ENCODE measurements at places on chromosomes 4 and X. TPM values are rescaled to one million over a fixed set of nuclear protein-coding genes. Genes with fewer than 3 reads are reported as not detected.

GRCh38 chr4:165921546-165921945 is 48.5 kb downstream of the TLL1 start:
- DNase-seq = no peak

- DNase-seq = no peak
These were observed 61.4 kb downstream of the DDX53 start for GRCh38 chrX:23061116-23061515.

DNA sequence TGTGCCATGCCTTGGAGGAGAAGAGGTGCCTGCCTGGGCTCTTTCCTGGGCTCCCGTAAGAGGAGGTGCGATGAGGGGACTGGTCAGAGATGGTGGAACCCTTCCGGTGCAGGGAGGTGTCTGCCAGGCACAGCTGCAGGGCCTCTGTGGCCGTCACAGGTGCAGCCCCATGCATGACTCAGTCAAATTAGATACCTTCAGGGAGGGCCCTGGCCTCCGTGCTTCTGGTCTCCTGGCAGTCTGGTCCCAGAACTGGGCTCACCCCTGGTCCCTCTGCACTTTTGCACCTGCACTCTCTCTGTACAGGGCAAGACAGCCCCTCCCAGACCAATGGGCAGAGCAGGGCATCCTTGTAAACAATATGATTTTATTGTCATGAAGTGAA is 49.9 kb upstream of the LRPAP1 start:
- no peak for DNase-seq

DNA sequence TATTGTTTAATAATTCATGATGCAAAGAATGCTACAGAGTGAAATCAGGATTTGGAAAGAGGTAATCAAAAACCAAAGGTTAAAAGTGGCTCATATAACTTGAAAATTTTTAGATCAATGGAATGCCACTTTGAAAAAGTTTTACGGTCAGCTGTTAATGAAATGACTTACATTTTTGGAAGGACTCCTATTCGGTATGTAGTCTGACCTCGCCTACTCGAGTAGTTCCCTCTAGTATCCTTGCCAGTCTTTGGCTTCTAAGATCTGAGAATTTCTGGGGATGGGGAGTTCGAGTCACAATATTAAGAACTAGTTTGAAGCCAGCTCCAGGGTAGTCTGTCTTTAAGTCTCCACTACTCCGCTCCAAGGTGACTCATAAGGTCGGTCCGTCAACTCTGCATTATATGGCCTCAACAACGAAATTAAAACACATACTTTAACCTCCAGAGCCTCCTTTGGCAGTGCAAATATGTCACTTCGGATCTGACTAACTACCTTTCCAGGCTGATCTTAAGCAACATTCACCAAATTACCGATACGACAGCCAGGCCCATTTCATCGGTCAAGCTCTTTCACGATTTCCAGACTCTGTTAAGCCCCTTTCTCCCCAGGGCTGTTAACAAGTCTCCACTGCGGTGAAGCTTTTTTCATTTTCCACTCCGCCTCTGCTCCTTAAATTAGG is 733 bp upstream of the NAA15 start:
- peak; percentile 70 for DNase-seq

ANK2 gene
- total RNA-seq = 95.1 TPM

S100G gene
- total RNA-seq = not detected

Measured in fibroblast of lung (primary cell).